Activated T-cell treated with anti-CD3 and anti-CD28 coated beads for 48 hours (primary cell): ENCODE measurements at places on chromosomes 1 and 21.

DNA sequence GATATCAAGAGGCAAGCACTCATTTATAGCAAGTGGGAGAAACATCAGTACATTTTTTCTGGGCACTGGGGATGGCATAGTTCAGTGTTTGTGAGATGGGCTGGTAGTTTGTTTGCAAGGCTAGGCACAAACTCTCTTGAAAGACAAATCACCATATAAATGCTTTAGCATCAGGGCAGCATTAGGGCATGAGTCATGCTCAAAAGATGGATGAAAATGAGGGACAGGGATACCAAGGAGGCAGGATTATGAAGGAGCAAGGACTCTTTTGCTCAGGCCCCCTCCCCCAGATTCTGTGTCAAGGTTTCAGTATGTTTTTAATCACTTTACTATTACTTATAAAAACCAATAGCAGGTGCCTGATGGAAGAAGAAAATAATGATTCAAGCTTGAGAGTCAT lies 43.9 kb upstream of the CAMK1G start:
- no peak for DNase-seq

DNA sequence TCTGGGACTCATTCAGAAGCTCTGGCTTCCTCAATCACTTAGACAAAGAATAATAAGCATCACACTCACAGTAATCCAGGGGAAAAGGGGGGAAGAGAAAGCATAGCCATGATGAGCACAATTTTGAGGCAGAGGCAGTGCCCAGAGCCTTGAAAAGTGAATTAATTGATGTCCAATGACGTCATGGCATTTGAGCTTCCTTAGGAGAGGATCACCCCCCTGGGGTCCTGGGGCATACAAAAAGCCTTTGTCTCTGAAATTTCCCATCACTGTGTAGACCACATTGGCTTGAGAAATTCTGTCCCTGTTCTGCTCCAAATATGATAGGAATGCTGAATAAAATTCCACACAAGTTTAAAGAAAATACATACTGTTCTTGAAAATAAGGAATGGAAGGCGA lies 84.3 kb upstream of the COA6 start:
- no peak for DNase-seq

- DNase-seq: no peak
Observed at GRCh38 chr21:45629046-45629981, 14.2 kb upstream of the PCBP3 start.

DNA sequence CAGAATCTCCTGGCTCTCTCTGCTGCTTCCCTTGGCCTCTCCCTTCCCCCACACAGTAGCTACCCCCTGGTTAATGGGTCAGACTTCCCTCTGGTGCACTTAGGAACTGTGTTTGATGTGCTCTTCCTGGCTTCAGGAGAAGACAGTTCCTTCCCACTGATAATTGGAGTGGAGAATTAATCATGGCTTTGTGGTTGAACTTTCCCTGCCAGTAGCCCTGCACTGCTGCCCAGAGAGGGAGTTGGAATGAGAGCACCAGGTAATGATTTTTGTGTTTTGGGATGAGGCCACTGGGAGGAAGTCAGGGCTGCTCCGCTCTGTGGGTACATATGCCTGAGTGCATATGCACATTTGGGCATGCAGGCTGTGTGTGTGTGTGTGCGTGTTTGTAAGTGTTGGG lies 39.7 kb upstream of the PADI2 start:
- DNase-seq: no peak

GRCh38 chr1:39088658-39089057 lies 62.5 kb downstream of the NDUFS5 start:
- DNase-seq: no peak

GRCh38 chr1:208179263-208179816 lies 64.8 kb downstream of the PLXNA2 start:
- DNase-seq: no peak

- peak; percentile 45 for DNase-seq
Observed at GRCh38 chr1:201191653-201192260, 1.1 kb downstream of the IGFN1 start.

GRCh38 chr1:70667494-70668170 lies 256.6 kb downstream of the CTH start:
- DNase-seq: no peak

GRCh38 chr21:39675993-39676661 lies 63.4 kb downstream of the B3GALT5 start:
- DNase-seq: no peak

- no peak for DNase-seq
Observed at GRCh38 chr1:25112400-25112799, 119.9 kb downstream of the SYF2 start.

DNA sequence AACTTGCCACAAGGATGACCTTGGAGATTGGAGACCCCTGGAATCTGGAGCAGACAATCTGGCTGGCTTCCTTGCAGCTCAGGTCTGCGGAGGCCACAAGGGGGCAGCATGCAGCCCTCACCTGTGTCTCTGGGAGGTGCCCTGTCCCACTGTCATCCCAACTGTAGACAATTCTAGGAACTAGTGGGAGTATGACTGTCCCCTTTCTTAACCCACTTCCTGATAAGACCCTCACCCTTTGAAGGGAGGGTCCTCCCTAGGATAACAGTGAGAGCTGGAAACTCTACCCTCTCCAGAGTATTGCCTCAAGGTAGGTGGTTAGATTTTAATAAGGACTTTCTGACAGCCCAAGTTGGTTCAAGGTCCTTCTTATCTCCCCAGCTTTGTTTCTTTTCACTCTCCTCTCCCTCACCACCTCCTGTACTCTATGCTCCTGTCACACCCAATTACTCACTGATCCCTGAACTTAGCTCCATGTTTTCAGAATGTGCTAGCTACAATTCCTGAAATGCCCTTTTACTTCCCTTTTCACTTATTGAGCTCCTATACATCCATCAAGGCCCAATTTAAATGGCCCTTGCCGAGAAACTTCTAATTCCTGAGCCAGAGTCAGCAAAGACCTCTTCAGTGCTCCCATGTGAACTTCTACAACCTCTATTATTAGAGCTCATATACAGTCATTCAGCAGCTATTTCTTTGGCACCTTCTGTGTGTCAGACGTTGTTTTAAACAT lies 9.2 kb upstream of the KCNQ4 start:
- peak; percentile 55 for DNase-seq

DNA sequence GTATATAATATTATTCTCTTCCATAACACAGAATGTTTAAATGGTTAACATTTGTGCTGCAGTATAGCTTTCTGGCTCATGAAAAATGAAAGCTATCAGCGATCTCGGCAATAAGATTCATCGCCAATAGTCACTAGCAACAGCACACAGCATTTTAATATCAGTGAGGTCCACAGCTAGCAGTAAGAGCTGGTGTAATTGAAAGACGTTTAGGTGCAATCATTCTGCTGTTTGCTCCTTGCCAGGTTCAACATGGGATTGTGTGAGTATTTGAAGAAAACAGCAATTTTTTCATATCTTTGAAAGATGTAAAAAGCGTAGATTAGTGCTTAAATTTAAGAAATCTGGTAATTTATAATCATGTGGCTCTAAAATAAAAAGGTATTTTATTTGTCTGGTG lies 20.1 kb downstream of the PRKACB start:
- no peak for DNase-seq

DNA sequence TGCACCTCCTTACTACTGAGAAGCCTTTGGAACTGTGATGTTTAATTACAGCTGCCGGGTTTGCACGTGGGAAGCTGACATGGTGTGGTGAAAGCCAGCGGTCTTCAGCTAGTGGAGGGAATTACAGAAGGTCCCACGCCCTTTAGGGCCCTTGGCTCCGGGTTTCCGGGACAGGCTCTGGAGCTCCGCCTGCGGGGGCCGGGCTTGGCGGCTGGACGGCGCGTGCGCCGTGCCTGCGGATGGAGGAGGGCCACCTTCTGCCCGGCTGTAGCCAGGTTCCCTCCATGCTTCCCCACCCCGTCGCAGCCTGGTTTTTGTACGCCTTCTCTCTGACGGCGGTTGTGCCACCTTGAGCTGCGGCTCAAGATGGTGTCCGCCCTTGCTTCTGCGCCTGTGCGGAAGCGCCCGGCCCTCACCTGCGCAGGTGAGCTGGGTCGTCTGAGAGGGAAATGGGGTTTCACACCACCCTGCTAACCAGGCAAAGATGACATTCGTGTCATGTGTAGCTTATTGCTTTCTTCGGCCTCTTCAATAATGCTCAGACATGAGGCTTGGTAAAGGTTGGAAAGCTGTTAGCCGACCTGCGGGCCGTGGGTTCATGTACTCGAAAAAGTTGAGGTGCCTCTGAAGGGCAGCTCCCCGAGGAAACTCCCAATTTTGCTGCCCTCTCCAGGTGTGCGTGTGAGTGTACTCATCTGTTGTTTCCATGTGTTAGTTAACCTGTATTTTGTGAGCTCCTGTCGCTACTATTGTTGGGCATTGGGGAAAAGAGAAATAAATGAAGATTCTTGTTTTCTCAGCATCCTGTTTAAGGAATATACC lies 36.6 kb upstream of the OPRD1 start:
- peak; percentile 63 for DNase-seq

DNA sequence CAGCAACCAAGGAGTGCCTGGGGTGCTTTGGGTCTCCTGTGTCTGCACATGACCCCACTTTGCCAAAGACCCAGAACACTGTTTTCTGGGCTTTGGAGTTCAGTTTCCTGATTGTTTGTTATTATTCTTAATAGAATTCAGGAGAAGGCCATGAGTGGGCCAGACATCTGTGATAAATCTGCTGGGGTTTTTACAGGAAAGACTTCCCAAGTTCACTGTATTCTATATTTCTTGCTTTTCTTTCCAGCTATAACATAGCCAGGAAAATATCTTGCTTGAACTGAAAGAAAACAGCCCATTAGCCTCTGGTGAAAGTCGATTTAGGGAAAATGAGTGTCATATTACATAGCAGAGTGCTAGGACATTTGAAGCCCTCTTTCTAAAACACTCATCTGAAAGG lies 345.1 kb upstream of the USP24 start:
- DNase-seq: no peak

- DNase-seq: peak; percentile 34
Observed at GRCh38 chr1:21647431-21648351, 21.5 kb downstream of the RAP1GAP start.

DNA sequence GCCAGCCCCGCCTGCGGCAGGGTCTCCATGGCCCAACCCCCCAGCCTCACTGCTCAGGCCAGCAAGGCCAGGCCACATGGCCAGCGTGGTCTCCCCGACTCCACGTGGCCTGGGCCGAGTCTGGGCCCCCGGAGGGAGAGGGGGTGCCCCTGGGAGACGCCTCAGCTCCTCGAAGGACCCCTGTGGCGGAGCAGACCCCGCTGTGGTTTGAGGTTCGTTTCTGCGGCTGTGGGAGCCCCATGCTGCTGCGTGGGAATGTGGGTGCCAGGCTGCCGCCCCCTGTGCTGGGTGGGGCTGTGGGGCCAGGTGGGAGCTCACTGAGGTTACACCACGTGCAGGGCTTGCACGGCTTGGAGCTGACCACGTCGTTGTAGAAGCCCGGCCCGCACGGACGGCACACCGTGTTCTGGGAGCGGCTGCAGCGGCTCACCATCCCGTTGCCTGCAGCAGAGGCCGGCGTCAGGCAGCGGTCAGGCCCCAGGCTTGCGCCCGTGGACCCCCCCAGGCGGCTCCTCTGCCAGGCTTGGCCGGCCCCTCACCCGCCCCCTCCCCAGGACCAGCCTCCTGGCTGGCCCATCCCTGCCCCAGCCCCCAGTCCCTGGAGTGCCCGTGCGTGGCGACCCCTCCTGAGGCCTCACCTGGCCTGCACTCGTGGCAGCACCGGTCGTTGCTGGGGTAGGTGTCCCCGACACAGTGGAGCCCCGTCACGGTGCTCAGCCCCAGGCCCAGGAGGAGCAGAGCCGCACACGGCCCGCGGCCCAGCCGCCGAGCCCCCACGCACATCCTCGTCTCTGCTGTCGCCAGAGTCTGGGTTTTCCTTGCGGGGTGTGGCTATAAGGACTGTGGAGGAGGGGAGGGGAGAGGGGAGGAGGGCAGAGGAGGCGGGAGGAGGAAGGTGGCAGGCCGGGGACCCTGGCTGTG lies at the start of gene TNFRSF4:
TSS of gene TNFRSF4 (minus strand) at position 809 of the 921 bp plus-strand sequence. CDS start at position 783, 26 bp downstream.
- no peak for DNase-seq

- DNase-seq: no peak
Observed at GRCh38 chr1:71046891-71047634, 553 bp downstream of the PTGER3 start.

GRCh38 chr1:3457910-3458883 lies 3.7 kb downstream of the ARHGEF16 start:
- no peak for DNase-seq

- no peak for DNase-seq
Observed at GRCh38 chr1:106952776-106953175, 103.7 kb upstream of the PRMT6 start.

GRCh38 chr1:201460814-201461644 lies 8.0 kb downstream of the PHLDA3 start:
- no peak for DNase-seq

- no peak for DNase-seq
Observed at GRCh38 chr1:21497466-21498061, 11.7 kb upstream of the ALPL start.

DNA sequence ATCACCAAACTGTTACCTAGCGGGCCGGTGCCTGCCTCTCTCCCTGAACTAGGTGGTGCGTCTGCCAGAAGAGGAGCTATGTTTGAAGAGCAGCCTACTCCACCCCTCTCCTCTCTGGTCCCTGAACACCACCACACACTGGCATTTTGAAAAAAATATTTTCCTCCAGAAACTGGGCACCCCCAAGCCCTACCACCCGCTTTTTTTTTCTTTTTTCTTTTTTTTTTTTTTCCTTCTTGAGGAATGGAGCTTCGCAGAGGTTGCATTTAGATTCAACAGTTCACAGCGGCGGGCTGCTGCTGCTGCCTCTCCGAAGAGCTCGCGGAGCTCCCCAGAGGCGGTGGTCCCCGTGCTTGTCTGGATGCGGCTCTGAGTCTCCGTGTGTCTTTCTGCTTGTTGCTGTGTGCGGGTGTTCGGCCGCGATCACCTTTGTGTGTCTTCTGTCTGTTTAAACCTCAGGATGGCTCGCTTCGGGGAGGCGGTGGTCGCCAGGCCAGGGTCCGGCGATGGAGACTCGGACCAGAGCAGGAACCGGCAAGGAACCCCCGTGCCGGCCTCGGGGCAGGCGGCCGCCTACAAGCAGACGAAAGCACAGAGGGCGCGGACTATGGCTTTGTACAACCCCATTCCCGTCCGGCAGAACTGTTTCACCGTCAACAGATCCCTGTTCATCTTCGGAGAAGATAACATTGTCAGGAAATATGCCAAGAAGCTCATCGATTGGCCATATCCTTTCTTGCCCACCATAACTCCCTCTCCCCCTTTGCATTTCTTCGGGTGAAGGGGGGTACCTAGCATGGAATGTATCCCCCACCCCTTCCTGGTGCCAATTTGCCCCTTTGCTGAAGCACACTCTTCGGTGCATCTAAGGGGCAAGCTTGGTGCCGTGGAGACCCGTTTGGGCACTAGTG lies at the start of gene CACNA1E:
TSS of gene CACNA1E (plus strand) at position 233 of the 911 bp plus-strand sequence. CDS start at position 461, 228 bp downstream.
- DNase-seq: no peak

DNA sequence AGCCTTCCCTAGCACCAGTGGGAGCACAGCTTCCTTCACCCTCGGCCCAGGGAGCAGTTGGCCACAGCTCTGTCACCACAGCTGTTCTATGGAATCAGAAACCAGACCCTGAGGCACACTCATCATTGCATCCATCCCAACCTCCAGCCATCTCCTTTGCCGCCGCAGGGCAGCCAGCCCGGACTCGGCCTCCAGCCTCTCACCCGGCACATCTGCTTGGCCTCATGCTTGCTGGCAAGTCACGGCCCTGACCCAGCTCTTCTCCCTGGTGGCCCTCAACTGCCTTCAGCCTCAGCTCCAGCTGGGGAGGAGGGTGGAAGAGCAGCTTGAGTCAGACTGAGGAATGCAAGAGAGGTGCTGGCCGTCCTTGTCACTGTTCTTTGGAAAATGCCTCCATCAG lies 59.8 kb downstream of the TOR1AIP2 start:
- no peak for DNase-seq

- DNase-seq: no peak
Observed at GRCh38 chr1:54070171-54070837, 16.9 kb downstream of the TCEANC2 start.

- no peak for DNase-seq
Observed at GRCh38 chr1:115506924-115507589, 134.7 kb upstream of the VANGL1 start.
